Gastroesophageal sphincter (tissue), 4 donors: ENCODE measurements at places on chromosomes 5 and 9. TPM values are rescaled to one million over a fixed set of nuclear protein-coding genes. Genes with fewer than 3 reads are reported as not detected.

DNA sequence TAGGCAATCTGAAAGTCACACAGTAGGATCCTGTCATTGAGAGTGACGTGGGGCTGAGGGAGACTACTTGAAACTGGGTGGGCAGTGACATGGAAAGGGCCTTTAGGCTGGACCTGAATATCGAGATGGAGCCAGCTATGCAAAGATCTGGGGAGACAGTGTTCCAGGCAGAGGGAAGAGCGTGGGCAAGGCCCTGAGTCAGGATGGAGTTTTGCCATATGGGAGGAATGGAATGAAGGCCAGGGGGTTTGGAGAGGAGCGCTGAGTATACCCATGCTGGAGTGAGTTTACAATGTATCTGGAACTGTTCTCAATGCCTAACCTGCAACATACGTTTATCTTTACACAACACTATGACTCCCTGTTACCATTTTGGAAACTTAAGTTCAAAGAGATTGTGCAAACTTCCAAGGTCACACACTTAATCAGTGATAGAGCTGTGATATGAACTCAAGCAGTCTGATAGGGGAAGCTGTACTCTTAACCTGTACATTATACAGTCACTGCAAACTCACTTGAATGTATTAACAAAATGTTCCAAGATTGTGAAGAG lies 33.5 kb downstream of the INSYN2B start:
- ATAC-seq: no peak

The ERMP1 gene
- total RNA-seq: 11.6 TPM

GRCh38 chr5:79186455-79186854 lies 49.5 kb upstream of the JMY start:
- no peak for ATAC-seq

The CSF1R gene
- 12.3 TPM for total RNA-seq

DNA sequence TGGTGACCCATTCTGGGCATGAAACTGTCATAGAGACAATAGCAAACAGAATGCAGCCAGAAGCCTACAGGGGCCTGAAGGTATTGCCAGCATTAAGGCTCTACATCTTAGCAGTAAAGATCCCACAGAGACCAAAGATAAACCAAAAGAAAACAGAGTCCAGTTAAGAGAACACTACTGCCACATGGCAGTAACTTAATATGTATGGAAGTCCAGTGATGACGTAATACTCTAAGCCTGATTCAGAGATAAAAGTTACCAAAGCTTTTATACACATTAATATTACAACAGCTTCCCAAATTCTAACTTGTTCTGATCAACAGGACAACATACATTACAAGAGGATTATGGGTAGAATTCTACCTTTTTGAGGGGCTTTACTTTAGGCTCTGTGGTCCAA lies 371.5 kb downstream of the PRELID2 start:
- ATAC-seq: no peak

The SLC27A6 gene
- 80.1 TPM for total RNA-seq

DNA sequence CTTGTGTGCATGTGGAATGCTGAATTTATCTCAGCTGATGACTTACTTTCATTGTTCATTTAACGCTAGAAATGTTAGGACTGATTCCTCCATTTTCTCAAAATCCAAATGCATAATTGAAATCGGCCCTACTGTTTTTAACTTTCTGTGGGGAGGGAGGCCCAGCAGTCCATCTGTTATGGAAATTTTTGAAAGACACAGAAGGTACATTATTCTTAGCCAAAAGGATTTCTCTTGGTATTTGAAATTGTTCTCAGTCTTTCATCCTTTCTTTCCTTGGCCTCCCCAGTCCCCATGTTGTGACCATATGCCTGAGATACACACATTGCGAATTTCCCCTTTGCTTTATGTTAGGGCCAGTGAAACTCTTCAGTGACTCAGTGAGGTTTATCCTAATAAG lies 549.9 kb downstream of the IRX1 start:
- ATAC-seq: no peak

DNA sequence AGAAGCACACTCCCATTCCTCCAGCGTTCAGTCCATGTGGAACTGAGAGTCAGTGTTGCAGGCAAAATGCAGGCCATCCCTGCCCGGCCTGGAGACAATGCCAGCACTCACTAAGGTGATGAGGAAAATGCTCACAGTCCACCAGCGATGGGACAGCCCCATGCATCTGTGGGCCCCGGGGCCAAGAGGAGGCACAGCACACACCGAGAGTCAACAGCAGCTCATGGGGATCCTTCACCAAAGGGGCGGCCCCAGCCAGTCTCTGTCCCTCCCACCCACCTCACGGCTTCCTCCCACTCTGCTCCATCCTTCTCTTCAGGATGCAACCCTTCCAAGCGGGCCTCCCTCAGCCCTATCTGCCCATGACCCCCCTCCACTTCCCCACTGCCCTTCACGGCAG lies 6.2 kb downstream of the SEMA4D start:
- no peak for ATAC-seq
